ENCODE measurements at places on chromosomes 5 and 9.

DNA sequence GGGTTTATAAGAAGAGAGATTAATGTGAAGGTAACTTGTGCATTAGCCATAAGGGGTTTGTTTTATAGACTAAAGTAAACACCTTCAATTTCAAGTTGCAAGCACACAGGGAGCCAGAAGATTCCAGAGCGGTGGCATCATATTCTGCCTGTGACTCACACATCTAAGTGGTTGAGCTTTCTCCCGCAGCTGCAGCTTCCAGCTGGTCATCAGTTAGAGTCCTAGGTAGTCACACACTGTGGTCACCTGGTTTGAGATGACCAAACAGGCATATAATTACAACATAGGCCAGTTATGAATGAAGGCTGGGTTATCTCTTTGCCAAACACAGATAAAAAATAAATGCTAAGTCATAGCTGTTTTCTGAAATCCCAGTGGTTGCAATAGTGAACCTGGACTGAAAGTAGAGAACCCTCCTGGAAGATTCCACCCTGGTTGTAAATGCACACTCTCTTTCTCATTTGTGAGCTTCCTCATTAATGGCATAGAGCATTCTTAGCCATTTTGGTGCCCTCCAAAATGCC, 171.3 kb downstream of the GDNF start:
- DNase-seq, result no peak

GRCh38 chr9:136565086-136565714, 19.4 kb upstream of the NOTCH1 start:
- DNase-seq, result no peak

DNA sequence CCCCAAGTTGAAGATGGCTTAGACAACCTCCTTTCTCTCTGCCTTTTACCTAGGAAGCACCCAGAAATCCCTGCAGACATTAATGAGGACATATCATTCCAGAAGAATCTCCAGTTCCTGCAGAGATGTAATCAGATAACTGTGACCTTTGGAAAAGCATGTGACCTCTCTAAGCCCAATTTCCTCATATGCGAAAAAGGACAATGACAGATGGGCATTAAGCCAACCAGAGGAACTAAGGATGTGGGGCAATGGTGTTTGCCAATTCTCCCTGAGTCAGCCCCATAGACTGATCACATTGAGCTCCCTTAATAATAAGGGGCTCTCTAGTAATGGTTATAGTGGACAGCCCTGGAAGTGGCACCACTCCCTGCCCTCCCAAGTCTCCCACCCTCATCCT, 10.1 kb upstream of the FOXI1 start:
- DNase-seq, result no peak

DNA sequence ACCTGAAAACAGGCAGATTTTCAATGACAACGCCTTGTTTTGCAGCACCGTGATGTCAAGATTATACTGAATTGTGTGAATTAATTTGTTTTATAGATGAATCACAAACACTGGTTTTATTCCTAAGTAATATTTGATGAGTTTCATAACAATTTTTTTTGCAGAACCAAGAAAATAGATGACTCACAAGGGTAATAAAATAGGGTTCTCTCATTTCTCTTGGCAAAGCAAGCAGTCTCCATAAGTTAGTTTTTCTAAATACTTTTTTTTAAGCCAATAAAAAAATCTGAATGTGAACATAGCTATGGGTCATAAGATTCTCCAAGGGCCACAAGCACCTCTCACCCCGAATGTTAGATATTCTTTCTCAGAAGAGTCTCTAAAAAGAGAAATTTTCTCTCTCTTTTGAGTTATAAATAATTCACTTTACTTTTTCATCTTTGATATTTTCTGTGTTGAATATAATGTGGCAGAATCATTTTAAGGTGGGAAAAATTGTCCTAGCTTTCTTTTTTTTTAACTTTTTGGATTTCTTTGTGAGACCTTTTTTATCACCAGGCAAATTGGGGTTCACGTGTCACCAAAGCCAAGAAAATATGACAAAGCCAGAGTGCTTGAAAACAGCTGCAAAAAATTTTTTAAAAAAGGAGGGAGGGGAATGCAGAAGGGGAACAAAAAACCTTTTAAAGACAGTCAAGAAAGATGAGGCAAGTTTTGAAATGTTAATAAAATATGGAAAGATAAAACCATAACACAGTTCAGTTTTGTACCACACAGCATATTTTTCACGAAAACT, 174.6 kb upstream of the DAPK1 start:
- no peak for DNase-seq

GRCh38 chr5:169273451-169273850, 27.5 kb downstream of the SLIT3 start:
- no peak for DNase-seq

GRCh38 chr9:6843742-6844141, 86.0 kb downstream of the KDM4C start:
- no peak for DNase-seq

DNA sequence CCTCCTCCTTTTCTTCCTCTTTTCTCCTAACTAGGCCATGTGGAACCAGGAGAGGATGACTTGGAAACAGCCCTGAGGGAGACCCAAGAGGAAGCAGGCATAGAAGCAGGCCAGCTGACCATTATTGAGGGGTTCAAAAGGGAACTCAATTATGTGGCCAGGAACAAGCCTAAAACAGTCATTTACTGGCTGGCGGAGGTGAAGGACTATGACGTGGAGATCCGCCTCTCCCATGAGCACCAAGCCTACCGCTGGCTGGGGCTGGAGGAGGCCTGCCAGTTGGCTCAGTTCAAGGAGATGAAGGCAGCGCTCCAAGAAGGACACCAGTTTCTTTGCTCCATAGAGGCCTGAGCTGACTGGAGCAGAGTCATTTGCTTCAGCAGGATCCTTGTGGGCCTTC, 13.7 kb downstream of the NUDT2 start:
- DNase-seq, result no peak

GRCh38 chr9:35193762-35194161, 32.0 kb downstream of the UNC13B start:
- DNase-seq, result peak; percentile 2

DNA sequence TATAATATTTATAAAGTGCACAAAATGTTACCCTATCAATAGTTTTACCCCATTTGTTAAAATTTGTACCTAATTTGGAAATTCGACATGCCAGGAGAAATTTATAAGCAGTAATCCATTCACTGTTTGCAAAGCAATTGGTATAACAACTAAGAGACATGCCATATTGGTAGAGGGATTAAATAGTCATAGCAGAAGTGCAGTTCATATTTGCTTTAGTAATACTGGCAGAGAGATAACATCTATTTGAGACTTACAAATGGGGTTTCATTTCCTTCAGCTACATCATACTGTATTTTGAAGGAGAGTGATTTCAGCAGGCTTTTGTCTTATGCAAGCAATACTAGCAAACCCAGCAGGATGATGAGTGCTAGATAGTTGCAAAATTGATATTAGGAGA, 610.4 kb upstream of the CDH10 start:
- DNase-seq, result no peak

DNA sequence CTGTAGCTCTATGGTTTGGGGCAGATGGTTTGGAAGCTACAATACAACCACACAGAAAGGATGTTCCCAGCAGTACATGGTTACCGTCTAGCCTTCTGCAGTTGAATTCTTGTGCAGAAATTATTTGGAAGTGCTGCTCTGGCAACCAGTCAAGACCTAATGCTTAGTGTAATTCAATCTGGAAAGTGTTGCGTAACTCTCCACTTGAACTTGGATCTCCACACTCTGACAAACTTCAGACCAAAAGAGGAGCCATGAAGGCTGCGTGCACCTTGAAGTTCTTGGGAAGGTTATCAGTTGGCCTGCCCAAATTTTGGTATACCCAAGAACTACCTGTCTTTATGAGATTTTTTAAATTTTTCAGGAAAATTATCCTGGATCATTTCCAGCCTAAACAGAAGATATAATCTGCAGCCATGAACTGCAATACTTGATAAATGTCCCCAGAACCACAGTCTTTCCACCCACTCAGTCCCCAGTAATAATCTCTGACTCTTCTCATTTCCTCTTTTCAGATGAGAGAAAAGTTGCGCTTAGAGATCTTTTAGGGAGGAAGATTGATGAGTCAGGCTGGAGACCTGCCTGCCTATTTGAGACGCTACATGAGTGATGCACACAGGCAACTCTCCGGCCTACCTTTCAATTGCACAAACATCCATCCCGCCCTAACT, 159.9 kb downstream of the FANCC start:
- DNase-seq, result no peak

DNA sequence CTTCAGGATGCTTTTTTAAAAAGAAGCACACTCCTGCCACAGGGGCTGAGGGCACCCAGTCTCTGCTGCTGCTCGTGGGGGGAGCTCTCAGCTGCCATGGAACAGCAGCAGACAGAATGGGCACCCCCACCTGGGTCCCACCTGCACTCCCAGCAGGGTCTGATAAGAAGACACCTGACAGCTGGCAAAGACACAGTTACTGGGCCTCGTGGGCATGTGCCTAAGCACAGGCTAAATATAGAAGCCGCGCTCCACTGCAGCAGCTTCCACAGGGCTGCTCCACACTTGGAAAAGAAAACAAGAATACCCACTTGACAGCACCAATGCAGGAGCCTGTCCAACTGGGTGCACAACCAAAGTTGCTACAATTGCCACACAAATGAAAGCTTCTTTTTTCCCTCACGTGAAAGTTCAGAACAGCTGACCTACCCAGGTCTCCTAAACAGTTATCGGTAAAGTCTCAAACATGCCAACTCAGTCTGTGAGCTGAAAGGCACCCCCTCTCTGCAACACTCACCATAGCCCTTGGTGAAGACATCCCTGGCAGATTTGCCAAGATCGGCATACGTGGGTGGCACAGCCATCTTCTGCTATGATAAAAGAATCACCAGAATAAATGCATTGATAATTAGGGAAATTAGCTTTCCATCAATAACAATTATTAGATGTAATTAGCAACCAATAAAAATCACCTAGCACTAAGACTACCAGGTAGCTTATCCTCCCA, 12.2 kb downstream of the VDAC1 start:
- DNase-seq, result peak; percentile 45

DNA sequence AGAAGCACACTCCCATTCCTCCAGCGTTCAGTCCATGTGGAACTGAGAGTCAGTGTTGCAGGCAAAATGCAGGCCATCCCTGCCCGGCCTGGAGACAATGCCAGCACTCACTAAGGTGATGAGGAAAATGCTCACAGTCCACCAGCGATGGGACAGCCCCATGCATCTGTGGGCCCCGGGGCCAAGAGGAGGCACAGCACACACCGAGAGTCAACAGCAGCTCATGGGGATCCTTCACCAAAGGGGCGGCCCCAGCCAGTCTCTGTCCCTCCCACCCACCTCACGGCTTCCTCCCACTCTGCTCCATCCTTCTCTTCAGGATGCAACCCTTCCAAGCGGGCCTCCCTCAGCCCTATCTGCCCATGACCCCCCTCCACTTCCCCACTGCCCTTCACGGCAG, 6.2 kb downstream of the SEMA4D start:
- DNase-seq, result no peak

- no peak for DNase-seq
Observed at GRCh38 chr9:137113385-137114159, 961 bp downstream of the DPP7 start.

DNA sequence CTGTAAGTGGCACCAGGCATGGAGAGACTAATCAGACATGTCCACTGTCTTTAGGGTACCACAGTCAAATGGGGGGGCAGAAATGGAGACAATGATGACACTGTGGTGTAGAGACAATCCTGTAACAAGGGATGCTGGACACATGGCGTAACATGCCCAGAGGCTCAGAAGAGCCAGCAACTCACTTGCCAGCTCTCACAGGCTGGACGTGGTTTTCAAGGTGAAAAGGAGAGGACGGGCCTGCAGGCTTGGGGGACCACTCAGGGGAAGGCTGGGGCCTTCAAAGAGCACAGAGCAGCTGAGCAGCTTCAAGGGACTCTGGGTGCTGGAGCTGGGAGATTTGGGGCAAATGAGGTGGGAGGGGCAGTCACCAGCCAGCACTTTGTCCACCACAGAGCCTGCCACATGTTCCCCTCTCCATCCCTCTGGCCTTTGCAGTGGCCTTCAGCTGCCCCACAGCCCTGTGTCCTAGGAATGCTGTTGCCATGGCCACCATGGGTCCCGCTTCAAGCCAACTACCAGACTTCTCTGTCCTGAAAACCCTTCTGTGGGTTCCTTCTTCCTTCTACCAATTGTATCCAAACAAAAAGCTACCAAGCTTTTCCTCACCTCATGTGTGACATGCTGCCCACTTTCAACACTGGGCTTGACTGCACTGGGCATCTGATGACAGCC, 140.4 kb downstream of the GABBR2 start:
- no peak for DNase-seq

GRCh38 chr9:34450644-34451043, 7.7 kb downstream of the FAM219A start:
- DNase-seq, result no peak

- DNase-seq, result no peak
Observed at GRCh38 chr5:172111852-172112225, 76.2 kb downstream of the STK10 start.

DNA sequence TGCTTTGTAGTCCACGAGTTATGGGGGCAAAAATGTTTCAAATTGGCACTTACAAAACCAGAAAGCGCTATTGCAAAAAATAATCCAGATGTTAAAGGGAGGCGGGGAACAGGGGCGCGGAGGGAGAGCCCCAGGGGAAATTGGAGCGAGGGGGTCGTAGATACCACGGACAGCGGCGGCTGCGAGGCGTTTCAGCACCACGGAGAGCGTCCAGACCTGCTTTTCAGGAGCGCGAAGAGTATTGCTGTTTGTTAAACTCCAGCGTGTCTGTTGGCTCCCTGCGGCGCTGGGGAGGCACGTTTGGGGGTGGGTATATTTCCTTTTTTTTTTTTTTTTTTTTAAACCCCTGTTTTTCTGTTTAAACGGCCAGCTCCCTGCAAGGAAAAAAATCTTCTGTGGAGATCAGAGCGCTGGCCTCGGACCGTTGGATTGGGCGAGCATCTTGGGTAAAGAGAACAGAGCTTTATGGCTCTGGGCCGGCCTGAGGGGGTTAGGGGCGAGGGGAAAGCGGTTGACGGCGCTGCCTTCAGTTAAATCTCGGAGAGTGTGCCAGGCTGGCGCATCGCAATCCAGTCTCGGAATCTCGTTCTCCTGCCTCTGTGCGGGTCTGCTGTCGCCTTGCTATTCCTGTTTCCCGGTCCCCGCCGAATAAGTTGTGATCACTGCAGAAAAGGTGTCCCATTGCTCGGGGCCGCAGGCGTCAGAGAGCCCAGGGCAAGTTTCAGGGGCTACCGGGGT, at the start of gene GLRA1:
Gene GLRA1, minus strand, starts transcription at position 288 of the 738 bp plus-strand sequence. CDS start 302 bp downstream, outside the sequence.
- peak; percentile 37 for DNase-seq

DNA sequence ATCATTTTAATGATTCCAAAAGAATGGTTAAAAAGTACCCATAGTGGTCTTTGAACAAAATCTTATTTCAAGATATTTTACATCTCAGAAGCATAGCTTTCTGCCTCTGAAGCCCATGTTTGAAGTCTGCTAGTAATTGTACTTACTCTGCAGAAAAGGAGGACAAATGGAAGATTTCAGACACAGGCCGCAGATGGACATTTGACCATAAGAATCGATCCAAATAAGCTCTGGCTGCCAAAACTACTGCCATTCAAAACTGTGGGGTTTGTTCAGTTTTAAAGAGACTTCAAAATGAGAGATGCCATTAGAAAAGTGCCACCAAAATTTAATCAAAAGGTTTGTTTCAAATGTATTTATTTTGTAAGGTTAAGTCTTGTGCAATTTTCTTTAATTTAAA, 306.7 kb downstream of the DTWD2 start:
- DNase-seq, result no peak

Data from OCI-LY7 (cell line).